ENCODE measurements at places on chromosomes 2 and 18. TPM values are rescaled to one million over a fixed set of nuclear protein-coding genes. Genes with fewer than 3 reads are reported as not detected.

Gene TRAK2
- 36.8 TPM for total RNA-seq

Gene UGT1A10
- 0.83 TPM for total RNA-seq

Gene NCKAP5
- total RNA-seq: 4.3 TPM

Gene CIDEA
- total RNA-seq: not detected

Gene SLC16A14
- total RNA-seq: 4.1 TPM

Gene REG1B
- total RNA-seq: not detected

Gene HRH4
- total RNA-seq: under 0.01 TPM

Gene SIX2
- under 0.01 TPM for total RNA-seq

Gene IKZF2
- 5.1 TPM for total RNA-seq

Gene STK16
- total RNA-seq: 30.7 TPM

Gene GALR1
- total RNA-seq: not detected

Gene TUBA3D
- not detected for total RNA-seq

Gene ALKAL2
- not detected for total RNA-seq

Gene NTSR2
- not detected for total RNA-seq

Gene CCL20
- 0.28 TPM for total RNA-seq

Gene ARPC2
- total RNA-seq: 269 TPM

Gene DSG4
- total RNA-seq: not detected

Gene ST8SIA3
- not detected for total RNA-seq

Gene CIB4
- not detected for total RNA-seq

Gene MLPH
- total RNA-seq: 12.2 TPM

Gene TMEM247
- total RNA-seq: not detected

Gene IL1A
- 2.3 TPM for total RNA-seq

Gene SCN2A
- 0.43 TPM for total RNA-seq

Gene SULT1C4
- total RNA-seq: not detected

Gene MAP3K19
- not detected for total RNA-seq

Gene DNAH6
- total RNA-seq: 0.09 TPM

Gene AQP12A
- total RNA-seq: not detected

Gene RESP18
- total RNA-seq: not detected
